ENCODE measurements at places on chromosomes 5 and 9.

- DNase-seq = no peak
These were observed 17.9 kb upstream of the AFF4 start for GRCh38 chr5:132981288-132981687.

GRCh38 chr9:14992516-14992915 is 82.3 kb upstream of the FREM1 start:
- no peak for DNase-seq

- DNase-seq = no peak
These were observed 146.1 kb upstream of the RANBP3L start for GRCh38 chr5:36447776-36448175.

DNA sequence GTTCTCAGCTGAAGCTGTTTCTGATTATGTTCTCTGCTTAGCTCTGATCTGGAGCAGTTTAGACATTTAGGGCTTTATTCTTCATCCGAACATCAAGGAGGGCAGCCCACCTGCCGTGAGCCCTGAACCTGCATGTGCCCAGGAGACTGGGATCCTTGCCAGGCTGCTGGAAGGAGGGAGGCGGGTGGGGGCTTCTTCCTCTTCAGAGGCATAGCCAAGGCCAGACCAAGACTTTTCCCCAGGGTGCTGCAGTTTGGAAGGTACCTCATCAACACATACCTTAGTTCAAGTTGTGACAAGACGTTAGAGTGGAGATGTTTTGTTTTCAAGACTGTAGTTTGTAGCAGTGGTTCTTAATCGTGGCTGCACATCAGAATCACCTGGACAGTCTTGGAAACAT is 64.9 kb downstream of the RALGPS1 start:
- no peak for DNase-seq

GRCh38 chr5:157983906-157984551 is 125.1 kb upstream of the CLINT1 start:
- DNase-seq = no peak

DNA sequence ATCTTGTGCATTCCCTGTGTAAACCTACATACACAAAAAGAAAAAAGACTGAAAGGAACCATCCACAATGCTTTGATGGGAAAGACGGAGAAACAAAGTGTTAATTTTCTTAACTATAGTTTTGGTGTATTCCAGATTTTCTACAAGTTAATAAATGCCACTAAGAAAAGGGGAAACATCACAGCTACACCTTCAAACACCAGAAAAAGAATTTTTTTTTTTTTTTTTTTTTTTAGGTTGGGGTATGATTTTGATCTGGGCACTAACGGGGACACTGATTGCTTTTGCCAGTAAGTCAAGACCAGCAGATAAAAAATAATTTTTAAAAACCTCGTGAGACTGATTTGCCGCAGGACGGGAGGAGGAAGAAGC is 334 bp upstream of the THG1L start:
- DNase-seq = no peak

DNA sequence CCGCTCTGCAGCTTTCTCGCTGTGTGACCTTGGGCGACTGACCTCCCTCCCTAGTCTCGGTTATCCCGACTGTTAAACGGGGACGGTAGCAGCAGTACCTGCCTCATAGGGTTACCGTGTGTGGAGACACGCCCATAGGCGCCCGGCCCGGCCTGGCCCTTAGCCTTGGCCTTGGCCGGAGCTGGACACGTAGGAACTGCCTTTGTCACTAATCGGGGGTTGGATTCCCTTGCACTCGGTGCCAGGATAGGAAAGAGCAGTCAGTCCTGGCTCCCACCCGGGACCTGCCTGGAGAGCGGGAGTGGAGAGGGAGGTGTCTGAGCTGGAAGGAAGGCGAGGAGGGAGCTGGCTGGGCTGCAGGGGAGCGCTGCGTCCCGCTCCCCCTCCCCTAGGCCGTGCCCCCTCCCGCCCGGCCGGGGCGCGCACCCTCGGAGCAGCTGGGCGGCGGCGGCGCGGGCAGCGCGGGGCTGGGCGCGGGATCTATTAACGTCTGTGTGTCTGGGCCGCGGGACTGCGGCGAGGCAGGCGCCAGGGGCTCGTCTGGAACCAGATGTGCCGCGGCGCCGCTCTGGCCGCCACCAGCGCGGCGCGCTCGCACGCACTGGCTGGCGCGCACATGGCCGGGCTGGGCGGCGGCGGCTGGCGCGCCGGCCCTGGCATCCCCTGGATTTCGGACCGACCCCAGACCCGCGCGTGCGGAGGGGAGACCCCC is 31.7 kb downstream of the PRRX2 start:
- DNase-seq = no peak

DNA sequence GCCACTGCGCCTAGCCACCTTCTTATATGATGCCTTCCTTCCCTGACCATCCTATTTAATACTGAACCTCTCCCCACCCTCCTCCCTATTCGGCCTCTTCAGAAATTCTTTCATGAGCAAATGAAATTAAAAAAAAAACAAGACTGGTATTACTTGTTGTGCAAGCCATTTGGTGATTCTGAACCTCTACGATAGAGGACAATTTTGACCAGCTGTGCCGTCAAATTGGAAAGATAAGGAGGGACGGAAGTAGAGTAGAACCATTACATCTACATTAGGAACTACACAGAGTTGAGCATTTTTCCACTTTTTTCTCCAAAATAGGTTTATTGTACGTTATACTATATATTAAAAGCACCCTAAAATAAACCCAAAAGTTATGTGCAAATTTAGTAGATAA is 2.9 kb downstream of the DHX29 start:
- DNase-seq = peak; percentile 32

- no peak for DNase-seq
These were observed 456.3 kb upstream of the WWC1 start for GRCh38 chr5:167835146-167835545.

DNA sequence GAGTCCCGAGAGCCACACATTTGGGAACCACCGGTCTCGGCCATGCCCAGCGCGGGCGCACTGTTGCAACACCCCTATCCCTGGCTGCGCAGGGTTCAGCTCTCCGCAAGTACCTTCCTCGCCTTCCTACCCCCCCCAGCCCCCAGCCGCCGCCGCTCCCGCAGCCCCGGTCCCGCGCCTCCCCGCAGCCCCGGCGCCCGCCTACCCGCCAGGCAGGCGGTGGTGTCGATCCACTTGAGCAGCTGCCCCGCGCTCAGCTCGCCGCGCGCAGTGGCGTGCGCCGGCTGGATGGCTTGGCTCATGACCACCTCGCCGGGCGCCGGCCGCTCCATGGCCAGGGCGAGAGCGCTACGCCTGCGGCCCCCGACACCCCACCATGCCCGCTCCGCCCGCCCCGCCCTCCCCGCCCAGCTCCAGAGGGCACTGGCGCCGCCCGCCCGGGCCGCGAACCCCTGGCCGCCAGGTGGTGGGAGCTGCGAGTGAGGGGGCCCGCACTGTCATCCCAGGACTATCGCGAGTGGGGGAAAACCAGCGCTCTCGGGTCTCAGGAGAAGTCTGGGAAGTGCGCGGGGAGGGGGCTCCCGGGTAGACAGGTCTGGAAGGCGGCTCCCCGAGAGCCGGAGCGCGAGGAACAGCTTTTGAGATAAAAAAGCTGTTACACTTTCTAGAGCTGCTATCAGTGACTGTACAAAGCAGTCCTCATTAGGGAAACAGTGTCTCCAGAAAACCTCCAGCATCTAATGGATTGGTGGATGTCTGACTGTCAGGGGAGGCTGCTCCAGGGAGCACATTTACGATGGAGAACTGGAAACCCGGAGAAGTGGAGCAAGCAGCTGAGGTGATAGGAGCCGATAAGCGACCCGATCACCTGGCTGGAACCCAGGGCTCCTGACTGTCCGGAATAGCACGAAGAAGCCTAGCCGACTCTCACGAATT is at the start of gene ACOT12:
Gene ACOT12 (minus strand): TSS at position 352 of the 936 bp plus-strand sequence. CDS start 20 bp downstream, at position 332.
- no peak for DNase-seq

- DNase-seq = no peak
These were observed 406.4 kb downstream of the HTR1A start for GRCh38 chr5:63555874-63556273.

- DNase-seq = no peak
These were observed 314.4 kb downstream of the GADD45G start for GRCh38 chr9:89919171-89919681.

DNA sequence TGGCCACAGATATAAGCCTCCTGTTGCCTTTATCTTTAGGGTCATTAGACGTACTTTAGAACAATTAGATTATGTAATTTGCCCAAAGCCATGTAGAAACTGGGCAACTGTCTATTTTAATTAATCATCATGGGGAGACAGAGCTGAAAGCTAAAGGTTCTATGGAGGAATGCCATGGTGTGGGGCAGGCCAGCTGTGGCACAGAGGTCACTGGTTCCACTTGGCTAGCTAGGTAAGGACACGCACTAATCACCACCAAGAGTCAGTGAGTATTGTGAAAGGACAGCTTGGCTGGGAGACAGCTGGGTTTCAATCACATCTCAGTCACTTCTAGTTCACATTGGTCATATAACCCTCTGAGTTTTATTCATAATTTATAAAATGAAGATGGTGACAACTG is 81.7 kb downstream of the HMHB1 start:
- no peak for DNase-seq

DNA sequence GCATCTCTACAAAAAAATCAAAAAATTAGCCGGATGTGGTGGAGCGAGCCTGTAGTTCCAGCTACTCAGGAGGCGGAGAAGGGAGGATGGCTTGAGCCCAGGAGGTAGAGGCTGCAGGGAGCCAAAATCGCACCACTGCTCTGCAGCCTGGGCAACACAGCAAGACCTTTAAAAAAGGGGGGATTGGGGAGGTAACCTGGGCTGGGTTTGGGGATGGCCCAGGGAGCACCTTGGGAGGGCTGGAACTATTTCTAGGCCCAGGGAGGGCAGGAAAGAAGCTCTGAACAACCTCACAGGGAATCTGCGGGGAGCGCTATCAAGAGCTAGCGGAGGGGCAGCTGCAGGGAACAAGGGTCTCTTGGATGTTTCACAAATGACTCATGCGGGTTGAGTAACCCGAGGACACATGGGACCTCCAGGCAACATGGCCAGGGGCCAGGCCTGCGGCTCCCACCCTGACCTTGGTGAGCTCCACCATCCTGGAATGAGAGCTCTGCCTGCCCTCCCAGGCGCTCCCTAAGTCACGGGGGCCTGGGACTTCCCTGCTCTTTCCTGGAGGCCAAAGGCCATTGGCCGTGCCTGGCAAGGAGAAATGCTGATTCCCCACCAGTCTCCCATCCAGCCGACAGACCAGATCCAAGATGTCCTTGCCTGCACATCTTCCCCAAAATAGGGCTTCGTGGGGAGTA is 23.4 kb downstream of the SARDH start:
- no peak for DNase-seq

- DNase-seq = no peak
These were observed 29.2 kb downstream of the NSUN2 start for GRCh38 chr5:6603643-6604042.

DNA sequence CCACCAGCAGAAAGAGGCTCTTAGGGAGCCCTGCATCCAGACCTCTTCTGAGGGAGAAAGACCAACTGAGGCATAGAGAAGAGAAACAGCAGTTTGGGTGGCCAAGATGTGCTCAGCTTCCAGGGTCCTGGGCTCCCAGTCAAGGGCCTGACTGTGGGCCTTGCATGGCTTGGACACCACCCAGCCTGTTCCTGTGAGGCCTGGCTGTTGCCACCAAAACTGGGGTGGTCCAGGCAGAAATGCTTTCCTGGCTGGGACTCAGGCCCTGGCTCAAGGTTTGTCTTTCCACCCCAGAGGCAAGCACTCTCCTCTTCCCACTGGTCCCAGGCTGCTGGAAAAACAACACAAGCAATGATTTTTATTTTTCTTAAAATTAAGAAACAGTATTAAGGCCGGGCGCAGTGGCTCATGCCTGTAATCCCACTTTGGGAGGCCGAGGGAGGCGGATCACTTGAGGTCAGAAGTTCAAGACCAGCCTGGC is 13.3 kb downstream of the MYOZ3 start:
- no peak for DNase-seq

GRCh38 chr5:156621719-156622118 is 228.4 kb upstream of the PPP1R2B start:
- no peak for DNase-seq

GRCh38 chr5:179599973-179600372 is 23.5 kb downstream of the HNRNPH1 start:
- DNase-seq = no peak

DNA sequence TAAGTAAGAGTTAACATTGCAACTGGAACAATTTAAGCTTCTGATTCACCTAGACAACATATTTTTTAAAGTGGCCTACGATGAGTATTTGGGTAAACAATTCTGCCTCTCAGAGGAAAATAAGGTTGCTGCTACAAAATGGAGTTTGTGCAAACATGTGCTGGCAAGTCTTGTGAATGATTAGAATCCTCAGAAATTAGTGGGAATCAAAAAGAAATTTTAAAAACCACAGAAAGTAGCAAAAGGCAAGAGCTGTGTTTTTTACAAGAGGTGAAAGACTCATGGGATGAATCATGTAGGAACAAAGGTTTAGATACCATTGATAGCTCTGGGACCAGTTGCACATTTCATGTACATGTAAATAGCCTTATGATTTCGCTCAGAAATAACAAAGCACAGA is 561.6 kb downstream of the TAF11L14 start:
- DNase-seq = no peak

- no peak for DNase-seq
These were observed 731.3 kb downstream of the NR2F1-AS1 start for GRCh38 chr5:92849756-92850155.

GRCh38 chr5:124669956-124670721 is 76.3 kb downstream of the ZNF608 start:
- DNase-seq = no peak

GRCh38 chr9:133379153-133380086 is 3.3 kb downstream of the STKLD1 start:
- DNase-seq = no peak

GRCh38 chr5:37005946-37006540 is 129.5 kb downstream of the NIPBL start:
- peak; percentile 35 for DNase-seq

GRCh38 chr5:8721536-8721935 is 824.3 kb downstream of the SEMA5A start:
- DNase-seq = no peak

- DNase-seq = no peak
These were observed 149.5 kb downstream of the BAAT start for GRCh38 chr9:101235105-101235866.

GRCh38 chr5:168296682-168297081 is 5.2 kb downstream of the WWC1 start:
- no peak for DNase-seq

- DNase-seq = no peak
These were observed 25.0 kb upstream of the F2R start for GRCh38 chr5:76690704-76691466.

DNA sequence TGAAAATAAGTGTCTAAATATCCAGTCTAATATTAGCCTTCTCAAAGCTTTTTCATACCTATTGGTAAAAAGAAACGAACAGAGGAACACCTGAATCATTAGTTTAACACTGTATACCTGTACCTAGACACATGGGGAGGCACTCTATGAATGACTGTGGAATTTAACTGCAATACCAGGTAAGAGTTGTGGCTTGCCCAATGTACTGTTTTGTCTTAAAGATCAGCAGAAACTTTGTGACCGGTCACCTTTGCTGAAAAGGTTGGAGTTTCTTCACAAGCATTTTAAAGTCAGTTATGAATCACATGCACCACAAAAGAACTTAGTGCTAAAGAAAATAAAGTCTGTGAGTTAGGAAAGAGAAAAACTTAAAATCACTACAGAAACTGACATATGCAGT is 2.4 kb downstream of the PGGT1B start:
- no peak for DNase-seq

Data from hematopoietic multipotent progenitor cell treated with erythropoietin and hydrocortisone succinate and interleukin-3 and kit ligand, for 17 days (in vitro differentiated cells).